GM12865 (cell line): ENCODE measurements at places on chromosomes 7 and 10.

DNA sequence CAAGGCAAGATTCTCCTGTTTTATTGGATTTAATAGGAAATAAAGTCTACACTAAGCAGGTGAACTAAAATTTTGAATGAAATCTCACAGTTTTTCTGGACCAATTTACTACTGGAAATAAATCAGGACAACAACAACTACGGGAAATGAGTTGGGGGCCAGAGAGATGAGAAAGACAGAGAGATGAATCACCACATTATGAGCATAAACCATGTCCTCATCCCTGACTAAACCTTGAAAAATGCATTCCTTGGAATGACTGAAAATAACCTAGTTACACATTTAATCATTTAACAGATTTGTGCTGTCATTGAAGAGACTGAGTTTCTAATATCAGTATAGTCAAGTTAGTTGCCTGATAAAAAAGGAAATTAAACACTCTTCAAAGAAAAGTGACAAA, 608.4 kb upstream of the KCND2 start:
- no peak for DNase-seq

DNA sequence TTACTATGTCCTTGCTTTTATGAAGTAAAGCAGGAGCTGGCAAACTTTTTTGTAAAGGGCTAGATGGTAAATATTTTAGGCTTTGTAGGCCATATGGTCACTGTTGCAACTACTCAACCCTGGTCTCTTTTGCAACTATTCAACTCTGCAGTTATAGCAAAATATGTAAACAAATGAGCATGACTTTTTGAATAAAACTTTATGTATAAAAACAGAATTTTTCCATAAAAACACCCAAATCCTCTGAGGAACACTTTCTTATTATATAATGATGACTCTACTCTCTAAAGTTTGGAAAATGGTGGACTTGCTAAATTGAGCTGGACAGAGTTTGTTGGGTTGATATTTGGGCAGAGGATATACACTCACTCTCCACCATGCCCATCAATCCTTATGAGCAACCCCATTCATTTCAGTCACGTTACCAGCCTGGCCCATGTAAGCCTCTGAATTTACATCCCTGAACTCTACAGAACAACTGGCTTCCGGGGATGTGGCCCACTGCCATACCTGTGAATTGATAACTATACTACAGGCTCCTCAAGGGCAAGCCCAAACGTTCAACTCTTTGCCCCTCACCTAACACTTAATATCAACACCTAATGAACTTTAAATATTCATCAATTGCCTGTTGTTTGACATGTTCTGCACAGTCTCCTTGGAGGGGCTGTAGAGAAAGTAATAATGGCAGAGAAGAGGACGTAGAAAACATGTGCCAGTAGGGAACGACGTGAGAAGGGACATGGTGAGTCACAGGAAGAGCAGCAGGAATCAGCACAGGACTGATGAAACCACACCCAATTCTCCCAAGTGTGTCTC, 37.6 kb downstream of the SGMS1 start:
- DNase-seq = no peak

GRCh38 chr10:99743841-99744240, 11.8 kb downstream of the CUTC start:
- no peak for DNase-seq

DNA sequence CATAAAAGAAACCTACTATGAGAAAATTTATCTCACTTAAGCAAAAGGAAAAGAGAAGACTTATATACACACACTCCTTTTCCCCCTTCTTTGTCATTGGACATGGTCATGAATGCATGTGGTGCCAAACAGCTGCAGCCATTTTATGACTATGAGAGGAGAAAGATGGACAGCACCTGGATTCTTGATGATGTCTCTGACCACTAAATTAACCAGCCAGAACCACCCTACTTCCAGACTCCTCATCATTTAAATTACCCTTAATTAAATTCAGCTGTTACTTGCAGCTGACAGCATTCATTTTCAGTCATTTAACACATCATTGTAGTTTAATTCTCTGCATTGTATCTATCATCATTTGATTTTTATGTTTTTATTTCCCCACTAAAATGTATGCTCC, 379.0 kb upstream of the HPS1 start:
- DNase-seq = no peak

- no peak for DNase-seq
Observed at GRCh38 chr10:125827133-125827532, 3.8 kb downstream of the BCCIP start.

DNA sequence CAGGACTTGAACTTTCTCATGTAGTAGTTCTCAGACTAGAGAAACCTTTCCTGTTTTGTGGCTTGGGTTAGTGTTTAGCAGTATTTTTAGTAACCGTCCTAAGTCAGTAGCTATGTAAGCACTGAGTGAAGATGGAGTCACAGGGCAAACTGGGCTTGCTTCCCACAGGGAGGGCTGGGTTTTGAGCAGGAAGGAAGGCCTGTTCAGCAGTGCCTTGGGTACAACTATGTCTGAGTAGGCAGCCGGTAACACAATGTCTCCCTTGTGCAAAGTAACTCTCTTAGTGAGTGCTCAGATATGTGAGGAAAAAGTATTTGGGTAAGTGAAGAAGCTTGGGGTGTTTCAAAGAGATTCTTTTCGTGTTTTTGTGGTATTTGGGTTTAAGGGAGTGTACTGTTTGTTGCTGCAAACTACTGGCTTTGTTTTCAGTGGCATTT, 96.4 kb downstream of the CCSER2 start:
- no peak for DNase-seq

- DNase-seq = no peak
Observed at GRCh38 chr10:125000366-125001312, 58.7 kb downstream of the ZRANB1 start.

DNA sequence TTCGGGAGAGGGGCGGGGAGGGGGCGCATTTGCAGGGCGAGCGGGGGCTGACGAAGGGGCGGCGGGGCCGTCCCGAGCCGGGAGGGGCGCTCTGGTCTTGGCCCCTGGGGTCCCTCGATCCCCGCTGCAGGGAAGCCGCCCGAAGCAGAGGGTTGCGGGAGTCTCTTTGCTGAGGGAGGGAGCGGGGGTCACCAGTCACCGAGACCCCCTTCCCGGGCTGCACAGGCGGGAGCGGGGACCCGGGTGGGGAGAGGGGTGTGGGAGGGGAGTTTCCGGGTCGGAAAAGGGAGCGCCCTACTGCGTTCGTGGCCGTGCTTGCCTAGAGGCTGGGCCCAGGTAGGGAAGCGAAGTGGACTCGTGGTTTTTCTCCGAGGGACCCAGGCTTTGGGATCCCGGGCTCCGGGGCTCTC, 422 bp downstream of the AP1S1 start:
- no peak for DNase-seq

GRCh38 chr7:157944734-157945291, 608.0 kb downstream of the DNAJB6 start:
- no peak for DNase-seq

GRCh38 chr7:16046041-16046440, 359.6 kb upstream of the MEOX2 start:
- no peak for DNase-seq
